ENCODE measurements at places on chromosomes 6 and 20.

- no peak for DNase-seq
These were observed 35.0 kb upstream of the NELFCD start for GRCh38 chr20:58945965-58946631.

GRCh38 chr20:8131598-8132483 is at the start of gene PLCB1:
TSS of gene PLCB1 (plus strand) at chr20:8132266. CDS start at chr20:8132652, 386 bp downstream.
- peak; percentile 59 for DNase-seq

DNA sequence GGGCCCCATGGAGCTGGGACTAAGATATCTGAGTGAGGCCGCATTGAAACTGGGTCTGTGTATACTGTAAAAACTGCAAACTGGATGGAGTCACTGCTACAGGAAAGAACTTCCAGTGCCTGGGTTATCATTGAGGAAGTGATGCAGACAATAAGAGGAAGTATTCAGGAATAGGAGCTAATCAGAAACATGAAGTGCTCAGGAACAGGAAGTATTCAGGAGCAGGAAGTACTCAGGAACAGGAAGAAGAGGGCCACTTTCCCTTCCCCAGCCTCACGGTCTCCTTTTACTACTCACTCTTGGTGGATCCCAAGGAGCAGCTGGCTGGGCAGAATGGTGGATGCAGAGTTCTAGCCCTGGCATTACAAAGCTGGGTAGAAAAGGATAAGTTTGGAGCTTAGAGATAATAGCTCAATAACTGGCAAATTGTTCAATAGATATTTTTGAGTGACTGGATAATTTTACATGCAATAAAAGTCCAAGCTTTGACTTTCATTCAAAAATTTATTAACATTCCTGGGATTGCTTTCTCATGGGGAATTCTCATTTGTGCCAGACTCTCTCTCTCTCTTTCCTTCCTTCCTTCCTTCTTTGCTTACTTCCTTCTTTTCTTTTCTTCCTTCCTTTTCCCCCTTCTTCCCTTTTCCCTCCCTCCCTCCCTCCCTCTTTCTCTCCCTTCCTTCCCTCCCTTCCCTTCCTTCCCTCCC is 82.2 kb upstream of the PAX1 start:
- DNase-seq, result no peak

GRCh38 chr6:161476711-161477110 is 202.8 kb upstream of the AGPAT4 start:
- DNase-seq, result no peak

- DNase-seq, result no peak
These were observed 32.3 kb upstream of the AFDN start for GRCh38 chr6:167794161-167795157.
